ENCODE measurements at places on chromosomes 12 and 14.

- DNase-seq = no peak
These were observed 444.9 kb upstream of the FOXG1 start for GRCh38 chr14:28321475-28322244.

DNA sequence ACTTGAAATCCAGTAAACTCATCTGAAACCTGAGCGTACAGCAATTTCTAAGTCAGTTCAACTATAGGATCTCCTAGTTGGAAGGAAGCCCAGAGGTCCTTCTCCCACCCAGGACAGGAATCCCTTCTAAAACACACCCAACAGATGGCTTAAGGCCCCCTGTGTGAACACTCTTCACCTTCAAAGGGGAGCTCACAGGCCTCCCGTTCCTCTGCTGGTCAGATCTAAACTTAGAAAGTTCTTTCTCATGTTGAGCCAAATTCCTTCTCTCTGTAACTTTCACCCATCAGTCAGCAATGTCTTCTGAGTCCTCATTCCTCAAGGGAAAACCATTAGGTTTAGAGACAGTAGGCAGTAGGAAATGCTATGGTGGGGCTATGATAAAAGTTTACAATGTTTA, 355.2 kb downstream of the PCNX1 start:
- DNase-seq = no peak

DNA sequence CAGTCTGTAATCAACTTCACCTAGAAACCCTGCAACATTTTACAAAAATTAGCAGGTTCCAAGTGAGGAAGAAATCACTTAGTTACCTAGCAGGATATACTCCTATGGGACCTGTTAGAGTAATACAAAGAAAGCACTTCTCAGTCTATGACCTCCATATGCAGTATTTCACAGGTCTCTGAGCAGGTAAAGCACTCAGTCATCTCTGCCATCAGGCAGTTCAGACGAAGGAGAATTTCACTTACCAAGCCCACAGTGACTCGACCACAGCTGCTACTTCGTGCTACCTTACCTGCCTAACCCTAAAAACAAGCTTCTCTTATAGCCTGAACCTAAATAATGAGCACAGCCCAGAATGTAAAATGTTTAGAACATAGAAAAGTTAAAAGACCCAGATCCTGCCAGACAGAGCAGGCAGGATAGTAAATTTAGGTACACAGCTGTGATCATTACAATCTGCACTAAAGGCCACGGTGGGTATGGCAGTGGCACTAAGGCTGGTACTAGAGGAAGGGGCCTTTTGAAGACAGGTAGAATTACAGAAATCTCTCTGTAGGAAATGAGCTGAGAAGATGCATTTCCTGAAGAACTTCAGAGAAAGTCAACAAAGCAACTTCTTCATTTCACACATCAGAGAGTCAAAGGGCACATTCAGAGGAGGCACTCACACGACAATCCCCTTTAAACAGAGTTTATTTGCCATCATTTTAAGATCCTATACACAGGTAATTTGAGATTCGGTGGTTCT, 35.7 kb downstream of the DCAF5 start:
- no peak for DNase-seq

DNA sequence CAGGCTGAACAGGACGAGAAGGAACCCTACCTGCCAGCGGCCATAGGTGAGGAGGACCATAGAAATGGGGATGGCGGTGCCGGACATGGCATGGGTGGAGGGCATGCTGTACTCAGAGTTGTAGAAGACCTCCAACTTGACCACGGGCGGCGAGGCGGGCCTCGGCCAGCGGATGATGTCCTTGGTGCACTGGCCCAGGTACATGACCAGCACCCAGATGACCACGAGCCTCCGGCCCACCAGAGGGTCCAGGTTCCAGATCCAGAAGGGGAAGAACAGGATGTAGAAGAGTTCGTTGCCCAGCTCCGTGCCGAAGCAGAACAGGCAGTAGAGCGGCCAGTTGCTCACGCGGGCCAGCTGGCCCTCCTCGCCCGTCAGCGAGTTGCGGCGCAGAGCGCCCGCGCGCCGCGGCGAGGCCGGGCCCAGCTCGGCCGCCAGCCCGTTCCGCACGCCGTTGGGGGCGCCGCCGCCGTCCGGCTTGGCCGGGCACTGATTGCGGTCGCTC, 582 bp downstream of the SGPP1 start:
- DNase-seq = peak; percentile 64

DNA sequence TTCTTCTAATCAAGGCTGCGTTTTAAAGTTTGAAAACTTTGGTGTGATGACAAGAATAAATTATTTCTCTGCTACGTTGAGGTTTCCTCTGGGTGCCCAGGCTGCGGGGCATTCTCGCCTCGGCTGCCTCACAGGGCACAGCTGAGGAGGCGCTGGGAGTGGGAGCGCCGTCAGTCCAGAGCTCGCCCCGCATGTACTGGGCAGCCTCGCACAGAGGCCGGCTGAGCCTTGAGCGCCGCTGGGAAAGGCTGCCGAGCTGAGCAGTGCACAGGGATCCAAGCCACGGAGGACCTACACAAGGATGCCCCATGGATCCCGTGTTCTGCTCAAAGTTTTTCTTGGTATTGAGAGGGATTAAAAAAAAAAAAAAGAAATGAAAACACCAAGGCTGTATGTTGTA, 11.6 kb downstream of the RFX4 start:
- DNase-seq = no peak

GRCh38 chr14:53310412-53310811, 157.3 kb upstream of the DDHD1 start:
- no peak for DNase-seq

DNA sequence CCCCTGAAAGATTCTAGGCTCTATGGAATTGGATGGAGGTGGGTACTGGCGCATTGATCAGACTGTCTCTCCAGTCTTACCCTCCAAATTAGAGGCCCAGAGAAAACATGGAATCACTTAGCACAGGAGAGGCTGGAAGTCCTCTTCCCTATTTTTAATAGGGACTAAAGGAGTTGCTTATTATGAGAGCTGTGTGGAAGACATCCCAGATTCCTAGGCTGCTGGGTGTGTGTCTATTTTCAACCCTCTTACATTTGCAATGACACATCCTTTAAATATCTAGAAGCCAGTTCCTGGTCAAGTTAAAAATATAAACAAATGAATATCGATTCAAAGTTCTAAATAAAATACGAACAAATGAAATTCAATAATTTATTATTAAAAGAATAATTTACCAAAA, 58.3 kb upstream of the ARID2 start:
- no peak for DNase-seq

GRCh38 chr14:39366460-39367386, 65.5 kb downstream of the FBXO33 start:
- no peak for DNase-seq

DNA sequence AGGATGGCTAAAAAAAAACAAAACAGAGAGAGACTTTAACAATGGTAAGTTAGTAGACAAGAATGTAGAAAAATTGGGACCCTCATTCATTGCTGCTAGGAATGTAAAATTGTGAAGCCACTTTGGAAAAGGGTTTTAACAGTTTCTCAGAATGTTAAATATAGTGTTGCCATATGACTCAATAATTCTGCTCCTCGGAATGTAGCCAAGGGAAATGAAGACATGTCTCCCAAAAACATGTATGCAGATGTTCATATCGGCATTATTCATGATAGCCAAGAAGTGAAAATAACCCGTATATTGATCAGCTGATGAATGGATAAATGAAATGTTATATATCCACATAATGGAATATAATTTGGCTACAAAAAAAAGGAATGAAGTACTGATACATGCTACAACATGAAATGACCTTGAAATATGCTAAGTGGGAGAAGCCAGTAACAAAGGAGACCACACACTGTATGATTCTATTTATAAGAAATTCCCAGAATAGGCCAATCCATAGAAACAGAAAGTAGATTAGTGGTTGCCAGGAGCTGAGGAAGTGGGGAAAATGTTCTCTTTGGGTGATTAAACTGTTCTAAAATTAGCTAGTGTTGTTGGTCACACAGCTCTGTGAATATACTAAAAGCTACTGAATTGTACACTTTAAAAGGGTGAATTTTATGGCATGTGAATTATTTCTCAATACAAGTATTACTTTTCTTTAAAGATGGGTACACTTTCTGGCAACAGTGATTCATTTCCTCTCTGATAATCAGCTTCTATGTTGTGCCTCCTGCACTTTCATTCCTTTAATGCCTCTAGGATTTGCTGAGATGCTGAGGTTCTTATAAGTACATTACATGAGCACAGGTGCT, 132.5 kb downstream of the DAAM1 start:
- no peak for DNase-seq

DNA sequence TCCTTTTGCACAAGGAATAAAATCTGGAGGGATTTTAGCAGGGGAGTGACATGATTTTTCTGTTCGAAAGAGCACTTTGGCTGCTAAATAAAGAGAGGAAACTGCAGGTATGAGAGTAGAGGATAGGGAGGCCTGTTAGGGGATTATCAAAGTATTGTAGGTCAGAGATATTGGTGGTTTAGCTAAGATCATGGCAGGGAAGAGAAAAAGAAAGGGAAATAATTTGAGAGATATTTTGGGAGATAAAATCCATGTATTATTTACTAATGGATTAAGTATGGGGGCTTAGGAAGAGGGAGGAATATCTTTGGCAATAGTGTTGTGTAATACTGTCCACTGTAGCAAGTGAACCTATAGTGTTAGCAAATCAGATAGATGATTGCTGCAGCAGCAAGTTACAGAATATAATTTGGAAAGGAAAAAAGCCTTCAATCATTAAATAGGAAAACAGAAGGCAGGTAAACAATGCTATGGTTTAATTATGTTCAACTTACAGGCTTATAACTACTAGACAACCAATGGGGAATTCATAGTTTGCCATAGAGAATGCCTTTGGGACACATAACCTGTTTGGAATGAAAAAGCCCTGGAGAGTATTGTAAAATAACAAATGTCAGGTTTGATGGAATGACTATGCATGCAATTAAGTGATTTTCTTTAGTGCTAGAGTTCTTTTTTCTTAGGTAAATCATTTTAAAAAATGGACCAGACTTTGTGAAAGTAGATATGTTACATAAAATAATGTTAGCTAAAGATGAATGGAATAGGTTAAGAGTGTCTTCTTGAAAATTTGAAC, 50.5 kb downstream of the ADIPOR2 start:
- no peak for DNase-seq

GRCh38 chr14:61391119-61391518, 69.7 kb downstream of the PRKCH start:
- no peak for DNase-seq

- no peak for DNase-seq
These were observed 4.8 kb downstream of the P2RX7 start for GRCh38 chr12:121137512-121137911.

DNA sequence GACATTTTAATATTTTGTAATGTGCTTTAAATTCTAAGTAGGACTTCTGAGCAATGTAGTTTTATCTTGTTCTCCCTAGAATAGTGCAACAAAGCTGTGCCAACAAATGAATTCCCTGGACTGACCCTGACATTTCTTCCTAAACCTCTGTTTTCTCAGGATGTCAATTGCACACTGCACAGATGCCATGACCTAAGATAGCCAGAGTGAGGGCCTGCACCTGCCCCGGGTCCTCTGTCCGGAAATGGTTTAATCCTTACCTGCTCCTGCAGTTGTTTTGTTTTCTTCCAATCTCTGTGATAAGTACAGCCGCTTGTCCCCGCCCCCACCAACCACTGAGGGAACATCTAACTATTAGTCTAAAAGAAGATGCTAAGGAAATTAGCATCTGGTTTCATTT, 831.5 kb downstream of the GALC start:
- no peak for DNase-seq

DNA sequence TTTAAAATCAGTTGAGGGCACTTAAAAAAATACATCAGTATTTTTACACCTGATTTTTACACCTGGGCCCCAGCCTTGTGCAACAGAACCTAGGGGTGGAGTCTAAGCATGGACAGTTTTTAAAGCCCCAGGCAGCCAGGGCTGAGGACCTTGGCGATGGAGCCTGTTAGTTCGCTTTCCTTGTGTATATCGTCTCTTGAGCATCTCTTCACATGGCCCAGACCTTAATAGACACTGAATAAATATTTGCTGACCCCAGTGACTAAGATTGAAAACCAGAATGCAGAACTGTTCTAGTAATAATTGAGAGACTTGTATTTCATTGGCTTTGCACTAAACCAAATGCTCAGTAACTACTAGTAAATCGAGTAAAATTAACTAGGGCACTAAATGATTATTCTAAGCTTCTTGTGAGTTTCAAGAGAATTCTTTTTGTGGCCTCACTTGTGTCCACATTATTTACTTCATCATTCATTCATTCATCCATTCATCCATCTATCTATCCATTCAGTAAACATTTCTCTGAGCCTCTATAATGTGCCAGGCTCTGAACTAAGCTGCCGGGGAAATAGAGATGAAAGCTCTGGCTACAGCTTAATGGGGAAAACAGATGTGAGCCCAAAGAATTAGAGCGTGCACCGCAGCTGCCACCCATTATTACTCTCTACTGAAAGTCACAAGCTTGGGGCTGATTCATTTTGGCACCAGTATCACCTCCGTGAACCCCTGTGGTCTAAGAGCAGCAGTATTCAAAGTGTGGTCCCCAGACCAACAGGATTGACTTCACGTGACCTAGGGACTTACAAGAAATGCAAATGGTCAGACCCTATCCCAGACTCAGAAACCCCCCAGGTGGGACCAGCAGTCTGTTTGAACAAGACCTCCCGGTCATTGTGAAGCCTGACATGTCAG, 30.7 kb upstream of the BCL7A start:
- no peak for DNase-seq

- no peak for DNase-seq
These were observed 69.7 kb upstream of the DCN start for GRCh38 chr12:91252341-91252740.

DNA sequence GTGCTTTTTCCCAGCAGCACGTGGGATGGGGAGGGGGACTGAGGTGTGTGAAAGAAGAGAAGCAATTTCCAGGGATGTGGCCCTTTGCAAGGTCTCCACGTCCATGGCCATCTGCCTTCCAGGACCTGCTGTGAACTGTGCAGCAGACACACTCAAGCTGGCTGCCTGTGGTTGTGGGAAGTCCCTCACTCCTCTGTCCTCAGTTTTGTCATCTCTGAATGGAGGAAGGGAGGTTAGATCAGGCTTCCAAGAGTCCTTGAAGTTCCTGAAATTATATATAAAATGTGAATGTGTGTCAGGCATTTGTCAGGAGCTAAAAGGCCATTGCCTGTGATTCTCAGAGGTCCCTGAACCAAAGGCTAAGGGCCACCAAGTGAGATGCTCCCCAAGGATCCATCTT, 328.2 kb downstream of the CACNA1C start:
- DNase-seq = no peak

GRCh38 chr12:2666411-2666810, 128.4 kb upstream of the FKBP4 start:
- no peak for DNase-seq

- no peak for DNase-seq
These were observed 114.9 kb downstream of the SAMD4A start for GRCh38 chr14:54681811-54682261.

GRCh38 chr12:27179400-27180214, 64.5 kb upstream of the STK38L start:
- DNase-seq = peak; percentile 28

All from HEK293T (cell line).